ENCODE measurements at places on chromosomes 2 and 18.
A peak's percentile ranks its signal among the peaks of the same experiment; 100 is the strongest.

GRCh38 chr2:217973008-217973787, 29.6 kb downstream of the TNS1 start:
- no peak overlapping the region for H3K4me3 ChIP-seq
- no peaks in the 10 kb centered on the region for H3K27me3 ChIP-seq
- DNase-seq, result no peak

- H3K4me1 ChIP-seq, result peaks cover 19% of the 10 kb centered on the region
- H3K4me3 ChIP-seq, result no peak overlapping the region
- no peak for DNase-seq
- H3K27me3 ChIP-seq, result no peaks in the 10 kb centered on the region
- H3K36me3 ChIP-seq, result no peaks in the 10 kb centered on the region
- no peak overlapping the region for H3K27ac ChIP-seq
Measured at GRCh38 chr2:108612153-108612513, 77.9 kb downstream of the LIMS1 start.

DNA sequence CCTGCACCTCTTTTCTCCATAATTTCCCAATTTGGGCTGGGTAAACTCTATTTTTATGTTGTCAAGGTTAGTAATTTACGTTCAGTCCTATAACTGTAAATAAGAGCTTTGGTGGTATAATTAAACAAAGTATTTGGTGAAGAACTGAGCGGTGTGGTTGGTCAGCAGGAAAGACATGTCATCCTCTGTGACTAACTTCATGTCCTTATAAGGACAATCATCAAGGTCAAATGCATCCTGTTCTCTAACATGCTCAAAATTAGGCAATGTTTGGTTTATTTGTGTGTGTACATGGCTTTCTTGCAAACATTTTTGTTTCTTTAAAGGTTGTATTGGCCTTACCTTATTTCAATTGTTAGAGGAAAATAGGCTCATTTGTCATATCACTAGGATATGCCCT, 121.5 kb upstream of the NABP1 start:
- no peaks in the 10 kb centered on the region for H3K27me3 ChIP-seq
- H3K4me1 ChIP-seq, result peaks cover 8% of the 10 kb centered on the region
- DNase-seq, result no peak
- no peak overlapping the region for H3K4me3 ChIP-seq

GRCh38 chr2:226701052-226701451, 98.6 kb downstream of the IRS1 start:
- H3K4me1 ChIP-seq, result no peaks in the 10 kb centered on the region
- H3K27me3 ChIP-seq, result no peaks in the 10 kb centered on the region
- H3K4me3 ChIP-seq, result no peak overlapping the region
- DNase-seq, result no peak
- H3K36me3 ChIP-seq, result no peaks in the 10 kb centered on the region

DNA sequence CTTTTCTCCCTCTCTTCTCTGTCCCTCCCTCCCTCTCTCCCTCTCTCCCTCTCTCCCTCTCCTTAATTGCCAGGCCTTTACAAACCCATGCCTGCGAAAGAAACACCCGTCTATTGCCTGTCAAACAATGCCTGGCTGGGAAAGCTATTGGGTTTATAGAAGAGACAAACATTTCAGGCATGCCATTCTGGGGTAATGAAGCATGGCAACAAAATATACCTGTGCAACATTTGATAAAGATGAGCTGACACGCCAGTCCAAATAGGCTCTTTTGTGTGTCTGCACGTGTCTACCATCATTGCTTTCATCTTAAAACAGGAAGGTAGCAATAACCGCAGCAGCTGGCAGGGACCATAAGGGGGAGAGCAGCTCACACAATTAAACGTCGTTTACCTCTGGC, 282.1 kb downstream of the ZNF516 start:
- H3K27ac ChIP-seq, result no peak overlapping the region
- peaks cover 8% of the 10 kb centered on the region for H3K4me1 ChIP-seq
- no peak overlapping the region for H3K4me3 ChIP-seq
- H3K36me3 ChIP-seq, result no peaks in the 10 kb centered on the region
- peak; percentile 65 for DNase-seq

Data from spinal cord (tissue), 10 donors.